H4 (cell line): ENCODE measurements at places on chromosomes 1 and 21.

GRCh38 chr1:1232208-1232795 is at the start of gene B3GALT6:
Gene B3GALT6 (plus strand): TSS chr1:1232237. CDS start chr1:1232279, 42 bp downstream.
- DNase-seq = no peak

DNA sequence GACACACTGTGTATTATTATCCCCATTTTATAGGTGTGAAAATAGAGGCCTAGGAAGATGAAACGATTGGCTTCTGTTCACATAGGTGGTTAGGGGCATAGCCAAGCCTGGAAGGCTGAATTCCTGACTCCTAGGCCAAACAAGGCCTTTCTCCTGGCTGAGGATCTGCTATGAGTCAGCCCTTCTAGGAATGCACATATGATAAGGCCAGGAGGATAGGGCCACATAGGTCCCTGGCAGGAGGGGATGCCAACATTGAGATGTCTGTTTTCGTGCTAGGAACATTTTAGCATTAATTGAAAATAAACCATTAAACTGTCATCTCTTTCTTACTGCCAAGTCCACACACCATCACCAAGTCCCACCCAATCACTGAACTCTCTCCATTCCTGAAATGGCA is 9.2 kb downstream of the CSMD2 start:
- DNase-seq = no peak

GRCh38 chr1:66154394-66154793 is 361.7 kb downstream of the PDE4B start:
- DNase-seq = no peak

DNA sequence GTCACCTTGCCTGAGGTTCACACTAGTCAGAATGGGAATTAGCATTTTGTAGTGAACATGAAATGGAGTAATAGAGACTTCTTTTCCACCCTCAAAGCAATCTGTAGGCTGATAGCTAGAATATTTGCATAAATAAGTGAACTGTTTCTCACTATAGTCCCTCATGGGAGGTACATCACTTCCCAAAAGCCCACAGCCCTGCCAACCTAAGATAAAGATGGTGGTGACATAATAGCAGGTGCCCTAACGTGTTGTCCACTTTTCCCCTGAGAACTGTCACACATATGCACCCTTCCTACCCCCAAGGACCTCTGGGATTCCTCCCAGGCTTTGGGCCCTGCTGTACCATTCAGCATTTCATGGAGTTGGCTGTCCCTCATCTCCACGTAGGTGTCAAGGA is 4.4 kb downstream of the TMEM35B start:
- no peak for DNase-seq

DNA sequence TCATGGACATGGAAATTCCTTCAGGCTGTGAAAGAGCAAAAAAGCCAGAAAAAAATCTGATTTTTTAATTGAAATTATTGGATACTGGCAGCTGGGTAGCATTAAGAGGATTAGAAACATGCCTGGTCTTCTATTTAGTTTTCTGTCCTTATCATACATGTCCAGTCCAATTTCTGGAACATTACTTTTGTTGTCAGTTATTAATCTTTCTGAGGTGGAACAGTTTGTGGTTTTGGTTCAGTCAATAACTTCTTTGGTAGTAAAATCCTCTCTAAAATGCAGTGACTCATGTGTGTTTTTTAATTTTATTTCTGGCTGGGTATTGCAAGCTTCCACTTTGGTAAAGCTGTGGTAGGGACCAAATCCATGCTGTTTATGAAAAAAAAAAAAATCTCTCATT is 687.0 kb upstream of the ADGRL2 start:
- no peak for DNase-seq
